ENCODE measurements at places on chromosomes 7 and 10. TPM values are rescaled to one million over a fixed set of nuclear protein-coding genes. Genes with fewer than 3 reads are reported as not detected.

The TSPAN33 gene
- 3.3 TPM for total RNA-seq

DNA sequence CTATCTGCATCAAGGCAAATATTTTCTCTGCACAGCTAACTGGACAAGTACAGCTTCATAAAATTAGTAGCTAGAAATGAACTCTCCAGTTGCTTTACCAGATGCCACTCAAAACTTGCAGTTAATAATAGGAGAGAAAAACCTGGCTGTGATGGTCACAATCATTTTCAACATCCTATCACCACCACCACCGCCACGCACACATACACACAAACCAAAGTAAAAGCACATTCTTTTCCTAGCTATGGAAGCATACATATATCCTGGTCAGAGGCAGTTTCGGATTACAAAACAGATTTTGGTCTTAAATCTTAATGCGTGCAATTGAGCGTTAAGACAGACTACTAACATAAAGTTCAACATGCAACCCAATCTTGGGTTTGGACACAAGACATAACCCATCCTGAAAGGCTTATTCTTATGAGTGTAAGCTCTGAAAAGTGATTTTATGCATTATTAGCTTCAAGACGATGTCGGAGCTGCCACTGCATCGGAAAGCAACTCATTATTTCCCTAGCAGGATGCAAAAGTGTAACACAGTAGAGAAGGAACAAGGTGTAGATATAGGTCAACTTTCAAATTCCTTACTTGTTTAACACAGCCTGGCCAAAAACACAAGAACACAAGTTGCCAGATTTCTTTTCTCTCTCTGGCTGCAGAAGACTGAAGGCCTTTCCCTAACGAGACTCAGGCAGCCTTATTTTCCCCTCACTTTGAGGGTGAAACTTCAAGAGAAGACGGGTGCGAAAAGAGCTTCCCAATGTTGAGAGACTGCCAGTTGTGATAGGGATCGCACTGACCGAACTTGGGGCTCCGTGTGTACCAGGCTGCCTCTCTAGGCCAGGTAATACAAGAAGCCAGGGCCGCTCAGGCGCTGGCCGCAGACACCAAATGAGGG lies 1.2 kb downstream of the CACUL1 start:
- no peak for DNase-seq

DNA sequence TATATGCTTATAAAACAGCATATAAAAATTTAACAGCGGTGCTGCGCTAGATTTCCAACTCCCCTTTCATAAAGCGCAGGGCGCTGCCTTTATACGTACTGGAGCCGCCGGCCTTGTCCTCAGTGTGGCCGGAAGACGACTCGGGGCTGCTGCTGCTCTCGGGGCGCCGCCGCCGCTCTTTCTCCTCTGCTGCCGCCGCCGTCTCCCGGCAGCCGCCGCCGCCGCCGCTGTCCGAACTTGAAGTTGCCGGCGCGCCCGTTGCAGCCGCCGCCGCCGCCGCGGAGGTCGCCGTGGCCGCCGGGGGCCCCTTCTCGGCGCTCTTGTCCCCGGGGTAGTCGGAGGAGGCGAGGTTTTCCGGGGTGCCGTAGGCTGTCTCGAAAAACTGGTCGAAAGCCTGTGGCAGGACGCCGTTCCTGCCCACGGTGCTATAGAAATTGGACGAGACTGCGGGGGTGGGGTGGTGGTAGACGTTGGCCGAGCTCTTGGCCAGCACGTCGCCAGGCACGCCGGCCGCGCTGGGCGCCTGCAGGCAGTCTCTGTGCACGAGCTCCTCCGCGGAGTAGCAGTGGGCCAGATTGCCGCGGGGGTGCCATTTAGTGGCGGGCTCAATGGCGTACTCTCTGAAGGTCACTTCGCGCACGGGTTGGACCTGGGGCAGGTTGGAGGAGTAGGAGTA lies 557 bp downstream of the HOXA11 start:
- peak; percentile 43 for DNase-seq

The OPALIN gene
- total RNA-seq: not detected

GRCh38 chr7:97009753-97010732 lies 4.7 kb downstream of the DLX6 start:
- DNase-seq: no peak

GRCh38 chr10:56715262-56715661 lies 354.2 kb upstream of the ZWINT start:
- no peak for DNase-seq

The CDK14 gene
- total RNA-seq: not detected

DNA sequence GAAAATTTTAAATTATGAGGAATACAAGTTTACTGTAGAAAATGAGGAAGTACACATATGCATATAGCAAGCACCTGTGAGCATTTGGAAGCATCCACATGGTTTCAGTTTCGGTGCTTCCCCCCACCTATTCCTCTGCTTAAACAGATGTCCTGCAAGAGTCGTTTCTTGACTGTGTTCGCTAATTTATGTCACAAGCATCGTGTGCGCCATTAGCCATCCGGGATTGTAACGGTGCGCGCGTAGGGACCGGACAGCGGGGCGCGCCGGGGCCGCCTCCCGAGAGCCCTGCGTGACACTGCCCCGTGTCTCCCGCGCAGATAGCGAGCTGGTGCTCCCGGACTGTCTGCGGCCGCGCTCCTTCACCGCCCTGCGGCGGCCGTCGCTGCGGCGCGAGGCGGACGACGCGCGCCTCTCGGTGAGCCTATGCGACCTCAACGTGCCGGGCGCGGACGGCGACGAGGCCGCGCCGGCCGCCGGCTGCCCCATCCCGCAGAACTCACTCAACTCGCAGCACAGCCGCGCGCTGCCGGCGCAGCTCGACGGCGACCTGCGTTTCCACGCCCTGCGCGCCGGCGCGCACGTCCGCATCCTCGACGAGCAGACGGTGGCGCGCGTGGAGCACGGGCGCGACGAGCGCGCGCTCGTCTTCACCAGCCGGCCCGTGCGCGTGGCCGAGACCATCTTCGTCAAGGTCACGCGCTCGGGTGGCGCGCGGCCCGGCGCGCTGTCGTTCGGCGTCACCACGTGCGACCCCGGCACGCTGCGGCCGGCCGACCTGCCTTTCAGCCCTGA lies 90.9 kb downstream of the NEURL1 start:
- DNase-seq: peak; percentile 79

The C10orf105 gene
- 0.63 TPM for total RNA-seq

- DNase-seq: no peak
Observed at GRCh38 chr7:24880886-24881285, 99.1 kb downstream of the OSBPL3 start.

The PDK4 gene
- not detected for total RNA-seq

The IGFBP1 gene
- not detected for total RNA-seq

The UPK3B gene
- total RNA-seq: 0.65 TPM

DNA sequence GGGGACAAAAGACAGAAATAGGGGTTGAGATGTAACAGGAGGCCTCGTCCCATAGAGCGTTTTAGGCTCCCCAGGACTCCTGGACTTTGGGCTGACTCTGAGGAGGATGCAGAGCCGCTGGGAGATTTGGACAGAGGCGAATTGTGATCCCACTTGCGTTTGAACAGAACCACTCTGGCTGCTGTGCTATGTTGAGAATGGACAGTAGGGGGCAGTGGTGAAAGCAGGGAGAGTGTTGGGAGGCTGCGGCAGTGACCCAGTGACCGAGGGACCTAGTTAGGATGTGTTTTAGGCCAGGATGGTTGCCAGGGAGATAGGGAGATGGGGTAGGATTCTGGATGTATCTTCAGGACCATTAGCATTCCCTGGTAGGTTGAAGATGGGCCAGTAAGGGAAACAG lies 271.6 kb downstream of the CCDC3 start:
- DNase-seq: peak; percentile 34
